ENCODE measurements at places on chromosomes 7 and 10. TPM values are rescaled to one million over a fixed set of nuclear protein-coding genes. Genes with fewer than 3 reads are reported as not detected.

DNA sequence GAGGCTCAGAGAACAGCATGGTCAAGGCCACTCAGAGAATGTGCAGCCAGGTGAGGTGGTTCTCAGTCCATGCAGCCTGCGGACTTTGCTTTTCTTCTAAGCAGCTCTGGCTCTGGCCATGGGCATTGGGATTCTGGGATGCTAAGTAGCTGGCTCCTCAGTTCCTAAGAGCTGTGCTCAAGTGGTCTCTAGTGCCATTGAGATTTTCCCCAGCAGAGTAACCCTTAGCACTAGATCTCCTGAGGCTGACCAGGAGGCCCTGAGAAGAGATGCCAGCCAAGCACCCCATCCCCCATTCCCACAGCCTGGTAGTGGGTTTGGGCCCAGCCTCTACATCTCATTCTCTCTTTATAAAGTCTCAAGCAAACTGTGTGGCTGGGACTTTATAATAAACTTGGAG, 77.1 kb downstream of the KCNMA1 start:
- no peak for DNase-seq

GRCh38 chr7:63073736-63074135, 924.9 kb upstream of the ZNF722 start:
- no peak for DNase-seq

DNA sequence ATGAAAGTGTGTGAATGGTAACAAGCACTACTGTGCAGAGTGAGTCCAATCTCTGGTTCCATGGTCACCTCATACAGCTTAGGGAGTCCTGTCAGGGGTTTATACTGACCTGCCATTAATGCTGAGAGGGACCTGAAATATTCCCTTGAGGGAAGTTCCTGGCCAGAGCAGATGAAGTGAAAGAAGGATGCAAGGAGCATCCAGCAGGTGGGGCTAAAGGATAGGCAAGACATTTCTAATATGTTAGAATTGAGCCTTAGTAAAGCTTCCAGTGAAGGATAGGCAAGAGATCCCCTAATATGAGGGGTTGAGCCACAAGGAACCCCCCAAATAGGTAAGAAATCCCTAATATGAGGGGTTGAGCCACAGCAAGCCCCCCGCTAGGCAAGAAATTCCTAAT, 25.5 kb upstream of the FAM221A start:
- DNase-seq: no peak

DNA sequence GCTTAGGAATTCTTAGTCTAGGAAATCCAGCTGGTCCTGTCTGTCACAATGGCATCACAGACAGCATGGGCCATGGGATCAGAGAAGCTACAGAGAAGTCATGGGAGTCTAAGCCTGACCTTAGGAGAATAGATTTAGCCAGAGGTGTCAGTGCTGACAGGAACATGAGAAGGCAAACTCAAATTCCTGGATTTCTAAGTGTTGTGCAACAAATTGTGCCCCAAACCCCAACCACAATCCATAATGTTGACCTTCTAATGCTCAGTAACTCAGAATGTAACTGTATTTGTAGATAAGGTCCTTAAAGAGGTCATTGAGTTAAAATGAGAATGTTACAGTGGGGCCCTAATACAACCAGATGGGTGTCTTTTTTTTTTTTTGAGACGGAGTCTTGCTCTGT, 95.9 kb upstream of the RHOBTB1 start:
- DNase-seq: no peak

DNA sequence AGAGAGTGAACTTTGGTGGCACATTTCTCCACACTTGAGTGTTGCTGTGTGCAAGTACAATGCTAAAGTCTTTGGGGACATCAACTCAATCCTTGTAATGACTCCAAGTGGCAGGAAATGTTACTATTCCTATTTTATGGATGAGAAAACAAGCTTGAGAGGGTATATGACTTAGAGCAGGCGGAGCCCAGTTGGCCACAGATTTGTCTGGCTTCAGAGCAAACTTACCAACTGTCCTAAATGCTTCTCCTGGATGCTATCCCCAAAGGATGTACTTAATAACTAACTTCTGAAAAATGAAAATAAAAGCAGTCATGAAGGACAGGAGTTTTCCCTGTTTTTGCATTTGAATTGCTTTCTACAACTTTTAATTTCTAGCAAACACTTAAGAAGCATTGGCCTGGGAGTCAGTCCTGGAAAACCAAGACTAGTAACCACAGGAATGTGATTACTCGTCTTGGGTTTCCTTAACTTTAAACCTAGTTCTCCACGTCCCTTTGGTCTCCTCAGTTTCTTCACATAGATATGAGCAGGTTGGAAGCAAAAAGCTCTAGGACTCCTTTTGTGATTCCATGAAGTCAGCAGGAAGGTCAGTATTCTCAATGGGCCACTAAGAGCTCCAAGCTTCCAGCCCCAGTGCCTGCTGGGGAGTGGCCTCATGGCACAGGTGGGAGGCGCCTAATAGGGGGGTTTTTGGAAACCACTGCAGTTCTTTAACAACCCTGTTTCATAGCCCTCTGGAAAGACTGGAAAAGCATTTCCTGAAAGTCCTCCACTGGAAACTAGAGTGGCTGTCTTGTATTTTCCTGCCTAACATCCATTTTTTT, 140.8 kb downstream of the GLCCI1 start:
- DNase-seq: no peak

DNA sequence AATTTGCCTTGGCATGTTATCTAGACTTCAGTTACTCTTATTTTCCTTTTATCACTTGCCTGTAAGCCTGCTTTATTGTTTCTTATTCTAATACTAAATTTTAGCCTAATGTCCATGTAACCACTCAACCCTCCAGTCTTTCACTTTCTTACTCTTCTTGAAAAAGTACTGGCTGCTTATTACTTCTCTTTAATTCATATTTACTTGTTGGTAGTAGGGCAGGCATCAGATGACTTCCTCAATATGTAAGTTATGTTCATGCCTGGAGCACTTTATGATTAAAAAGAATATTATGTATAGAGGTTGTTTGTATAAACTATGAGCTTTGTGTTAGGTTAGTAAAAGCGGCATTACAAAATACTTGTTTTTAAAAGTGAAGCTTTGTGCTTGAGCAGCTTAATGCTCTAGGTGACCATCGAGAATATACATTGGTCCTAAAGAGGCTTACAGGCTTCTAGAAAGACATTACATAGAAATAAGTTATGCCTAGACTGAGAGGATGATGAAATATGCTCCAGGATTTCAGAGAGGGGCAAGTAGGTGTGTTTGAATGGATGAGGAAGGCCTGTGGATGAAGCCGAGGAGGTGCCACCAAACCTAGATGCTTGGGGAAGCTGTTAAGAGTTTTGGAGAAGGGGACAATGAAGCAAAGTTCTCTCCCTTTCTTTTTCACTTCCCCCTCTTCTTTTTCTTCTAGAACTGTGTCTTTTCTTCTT, 207.1 kb upstream of the HDAC9 start:
- DNase-seq: no peak

The MOGAT3 gene
- total RNA-seq: not detected

The GCK gene
- total RNA-seq: 3.7 TPM

The TRIM73 gene
- 1.4 TPM for total RNA-seq

The GLI3 gene
- total RNA-seq: 10.5 TPM

The MEIG1 gene
- 0.54 TPM for total RNA-seq

The ZNF365 gene
- total RNA-seq: 1.2 TPM

The JAZF1 gene
- total RNA-seq: 42.5 TPM
